ENCODE measurements at places on chromosomes 7 and 10.

DNA sequence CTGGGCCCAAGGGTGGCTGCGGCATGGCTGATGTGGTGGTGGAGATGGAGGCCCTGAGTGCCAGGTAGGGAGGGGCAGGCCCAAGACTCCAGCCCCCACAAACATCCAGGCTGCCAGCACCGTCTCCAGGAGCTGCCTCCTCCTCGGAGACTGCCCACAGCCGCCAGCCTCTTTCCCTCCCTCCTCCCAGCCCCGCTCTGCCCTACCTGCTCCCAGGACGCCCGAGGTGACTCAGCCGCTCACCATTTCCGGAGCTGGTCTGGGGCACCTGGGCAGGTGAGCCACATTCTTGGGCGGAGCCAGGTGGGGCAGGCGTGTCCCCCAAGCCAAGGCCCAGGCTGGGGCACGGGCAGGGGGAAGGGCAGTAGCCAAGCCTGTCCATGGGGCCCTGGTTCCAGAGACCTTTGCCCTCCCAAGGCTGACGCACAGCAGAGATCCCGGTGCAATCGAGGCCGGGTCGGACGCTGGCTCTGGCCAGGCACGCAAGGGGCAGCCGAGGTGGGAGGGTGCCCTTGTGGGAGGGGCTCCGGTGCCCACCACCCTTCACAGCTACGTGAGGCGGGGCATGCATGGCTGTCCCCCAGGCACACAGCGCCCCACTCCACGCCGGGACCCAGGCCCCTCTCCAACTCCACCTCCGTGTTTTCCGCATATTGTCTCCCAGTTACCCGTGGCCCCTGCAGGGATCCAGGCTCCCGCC is 8.8 kb downstream of the ADAP1 start:
- H3K4me3 ChIP-seq, result no peak overlapping the region
- H3K36me3 ChIP-seq, result no peaks in the 10 kb centered on the region
- H3K4me1 ChIP-seq, result no peaks in the 10 kb centered on the region
- DNase-seq, result no peak
- H3K27me3 ChIP-seq, result no peaks in the 10 kb centered on the region

- no peak for DNase-seq
- H3K27ac ChIP-seq, result no peak overlapping the region
- H3K27me3 ChIP-seq, result no peaks in the 10 kb centered on the region
- no peak overlapping the region for H3K4me3 ChIP-seq
- no peaks in the 10 kb centered on the region for H3K36me3 ChIP-seq
Measured at GRCh38 chr10:71648254-71648932, 71.2 kb downstream of the C10orf105 start.

DNA sequence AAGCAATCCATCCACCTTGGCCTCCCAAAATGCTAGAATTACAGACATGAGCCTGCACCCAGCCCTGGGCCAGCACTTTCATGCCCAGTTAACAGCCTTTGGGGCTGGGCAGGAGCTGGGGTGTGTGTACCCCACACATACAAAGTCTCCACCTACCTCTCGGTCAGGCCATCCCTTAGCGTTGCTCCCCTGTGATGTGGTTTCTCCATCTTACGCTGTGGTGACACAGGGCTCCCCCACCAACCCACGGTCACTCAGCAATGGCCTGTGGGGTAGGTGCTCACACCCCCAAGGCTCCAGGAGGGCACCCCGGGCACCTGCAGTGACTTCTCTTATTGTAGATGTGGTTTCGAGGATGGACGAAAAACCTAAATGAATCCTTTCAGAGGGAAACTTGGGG is 58.8 kb downstream of the ASB13 start:
- no peak overlapping the region for H3K4me3 ChIP-seq
- H3K27me3 ChIP-seq, result no peaks in the 10 kb centered on the region
- no peak for DNase-seq
- no peaks in the 10 kb centered on the region for H3K36me3 ChIP-seq
- no peaks in the 10 kb centered on the region for H3K4me1 ChIP-seq

DNA sequence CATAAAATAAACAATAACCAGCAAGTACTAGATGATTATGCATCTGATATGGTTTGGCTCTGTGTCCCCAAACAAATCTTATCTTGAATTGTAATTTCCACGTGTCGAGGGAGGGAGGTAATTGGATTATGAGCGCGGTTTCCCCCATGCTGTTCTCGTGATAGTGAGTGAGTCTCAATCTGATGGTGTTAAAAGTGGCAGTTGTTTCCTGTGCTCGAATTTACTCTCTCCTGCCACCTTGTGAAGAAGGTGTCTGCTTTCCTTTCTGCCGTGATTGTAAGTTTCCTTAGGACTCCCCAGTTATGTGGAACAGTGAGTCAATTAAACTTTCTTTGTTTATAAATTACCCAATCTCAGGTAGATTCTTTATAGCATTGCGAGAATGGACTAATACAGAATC is 15.1 kb downstream of the CNTNAP2 start:
- no peak for DNase-seq
- no peaks in the 10 kb centered on the region for H3K27me3 ChIP-seq
- no peak overlapping the region for H3K4me3 ChIP-seq
- no peaks in the 10 kb centered on the region for H3K4me1 ChIP-seq

DNA sequence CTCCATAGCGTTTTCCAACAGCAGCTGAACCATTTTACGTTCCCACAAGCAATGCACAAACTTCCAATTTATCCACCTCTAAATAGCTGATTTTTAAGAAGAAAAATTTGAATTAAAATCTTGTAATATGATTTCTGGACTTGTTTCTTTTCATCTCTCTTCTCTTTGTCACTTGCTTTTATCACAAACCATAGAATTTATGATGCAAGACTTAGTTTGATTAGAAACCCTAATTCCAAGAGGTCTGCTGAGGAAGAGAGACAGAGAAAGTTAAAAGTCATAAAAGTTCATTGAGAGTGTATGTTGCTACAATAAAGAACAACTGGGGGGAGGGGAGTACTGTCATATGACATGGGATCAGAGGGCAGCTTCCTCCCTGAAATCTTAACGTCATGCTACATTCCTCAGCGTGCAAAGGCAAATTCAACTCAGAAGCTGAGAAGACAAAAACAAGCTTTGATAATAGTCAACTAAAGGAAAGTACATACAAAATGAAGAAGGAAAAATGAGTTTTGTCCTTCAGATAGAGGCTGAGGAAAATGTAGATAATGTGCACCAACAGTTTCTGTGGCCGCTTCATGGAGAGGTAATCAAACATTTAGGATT is 18.4 kb upstream of the CUBN start:
- no peaks in the 10 kb centered on the region for H3K27me3 ChIP-seq
- H3K36me3 ChIP-seq, result peaks cover 3% of the 10 kb centered on the region
- no peak for DNase-seq
- no peaks in the 10 kb centered on the region for H3K4me1 ChIP-seq

DNA sequence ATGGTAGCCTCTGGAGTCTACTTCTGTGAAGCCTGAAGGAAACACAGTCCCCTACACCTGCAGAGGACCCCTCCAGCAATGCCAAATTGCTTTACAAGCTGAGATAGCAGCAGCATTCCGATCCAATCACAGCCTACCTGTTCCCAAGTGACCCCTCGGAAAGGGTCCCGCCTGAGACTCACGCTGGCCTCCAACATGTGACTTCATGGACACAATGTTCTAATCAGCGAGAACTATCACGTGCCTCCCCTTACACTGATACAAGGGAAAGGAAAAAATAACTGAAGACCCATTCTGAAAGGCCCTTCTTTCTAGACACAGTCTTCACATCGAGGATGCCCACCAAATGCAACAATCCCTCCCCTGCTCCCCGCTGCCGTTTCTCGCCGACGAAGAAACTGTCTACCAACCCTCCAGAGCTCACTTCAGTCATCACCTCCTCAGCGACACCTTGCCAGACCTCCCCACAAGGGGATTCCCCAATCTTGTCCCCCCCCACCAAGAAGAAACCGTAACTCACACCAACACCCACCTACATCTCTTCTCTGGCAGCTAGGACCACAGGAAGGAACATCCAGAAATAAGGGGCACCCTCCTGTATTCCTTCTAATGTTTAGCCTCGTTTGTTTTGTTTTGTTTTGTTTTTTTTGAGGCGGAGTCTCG is 1.8 kb downstream of the SNX8 start:
- H3K4me3 ChIP-seq, result peak overlapping the region; percentile 1
- peak; percentile 78 for DNase-seq
- peak overlapping the region; percentile 87 for H3K27ac ChIP-seq
- H3K36me3 ChIP-seq, result peaks cover 11% of the 10 kb centered on the region
- peaks cover 40% of the 10 kb centered on the region for H3K4me1 ChIP-seq

GRCh38 chr10:17381502-17382142 is 72.8 kb downstream of the ST8SIA6 start:
- H3K4me1 ChIP-seq, result no peaks in the 10 kb centered on the region
- H3K27me3 ChIP-seq, result no peaks in the 10 kb centered on the region
- no peak for DNase-seq

DNA sequence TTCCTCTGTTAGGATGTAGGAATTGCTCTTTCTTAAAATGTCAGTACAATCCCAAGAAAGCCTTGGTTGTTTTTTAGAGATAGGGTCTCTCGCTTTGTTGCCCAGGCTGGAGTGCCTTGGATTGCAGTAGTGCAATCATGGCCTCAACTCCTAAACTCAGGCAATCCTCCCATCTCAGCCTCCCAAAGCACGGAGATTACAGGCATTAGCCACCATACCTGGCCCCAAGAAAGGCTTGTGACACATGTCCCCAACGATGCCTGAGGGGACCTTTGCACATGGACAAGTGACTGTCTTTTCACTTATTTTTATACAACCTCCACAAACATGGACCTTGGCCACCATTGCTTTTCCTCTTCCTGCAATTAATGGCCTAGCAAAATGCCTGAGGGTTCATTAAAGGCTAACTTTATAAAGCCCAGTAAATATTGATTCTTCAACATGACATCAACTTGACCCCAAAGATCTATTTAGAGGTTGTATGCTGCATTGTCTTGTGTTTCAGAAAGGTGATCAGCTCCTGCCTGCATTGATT is 10.0 kb upstream of the SPOCK2 start:
- H3K4me1 ChIP-seq, result no peaks in the 10 kb centered on the region
- no peak overlapping the region for H3K27ac ChIP-seq
- no peak overlapping the region for H3K4me3 ChIP-seq

DNA sequence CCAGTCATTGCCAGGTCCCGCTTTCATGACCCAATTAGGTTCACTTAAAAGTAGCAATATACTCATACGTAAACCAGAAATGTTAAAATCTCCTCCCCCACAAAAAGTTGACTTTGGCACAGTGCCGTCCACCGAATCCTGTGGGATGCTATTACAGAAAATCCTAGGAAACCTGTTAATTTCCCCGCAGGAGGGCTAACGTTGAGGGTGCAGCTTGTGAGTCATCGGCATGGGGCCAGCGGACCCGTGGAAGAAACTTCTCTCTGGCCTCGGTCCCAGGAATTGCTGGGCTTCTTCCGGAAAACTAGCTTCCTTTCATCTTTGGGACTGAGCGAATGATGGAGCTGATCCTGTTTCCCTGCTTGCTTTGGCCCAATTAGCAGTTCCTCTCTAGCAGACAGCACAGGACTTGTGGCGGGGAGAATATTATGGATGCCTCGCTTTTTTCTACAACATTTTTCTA is 13.5 kb downstream of the CRYGN start:
- H3K36me3 ChIP-seq, result no peaks in the 10 kb centered on the region
- no peaks in the 10 kb centered on the region for H3K27me3 ChIP-seq
- peaks cover 13% of the 10 kb centered on the region for H3K4me1 ChIP-seq
- H3K4me3 ChIP-seq, result no peak overlapping the region
- H3K27ac ChIP-seq, result no peak overlapping the region

- no peak overlapping the region for H3K27ac ChIP-seq
- no peaks in the 10 kb centered on the region for H3K27me3 ChIP-seq
- peak overlapping the region; percentile 95 for H3K4me3 ChIP-seq
Measured at GRCh38 chr10:112182784-112183328, 709 bp downstream of the GPAM start.

GRCh38 chr7:120725376-120726039 is 132.4 kb downstream of the TSPAN12 start:
- no peak overlapping the region for H3K27ac ChIP-seq
- no peaks in the 10 kb centered on the region for H3K36me3 ChIP-seq
- no peak overlapping the region for H3K4me3 ChIP-seq
- no peak for DNase-seq

GRCh38 chr7:116200963-116201362 is 9.4 kb upstream of the TES start:
- no peaks in the 10 kb centered on the region for H3K4me1 ChIP-seq
- no peak for DNase-seq
- H3K4me3 ChIP-seq, result no peak overlapping the region
- H3K27ac ChIP-seq, result no peak overlapping the region

- H3K4me1 ChIP-seq, result peaks cover 50% of the 10 kb centered on the region
- peak; percentile 36 for DNase-seq
- no peak overlapping the region for H3K27ac ChIP-seq
- H3K36me3 ChIP-seq, result no peaks in the 10 kb centered on the region
- H3K27me3 ChIP-seq, result no peaks in the 10 kb centered on the region
- H3K4me3 ChIP-seq, result no peak overlapping the region
Measured at GRCh38 chr7:143385891-143386781, 5.0 kb downstream of the ZYX start.

DNA sequence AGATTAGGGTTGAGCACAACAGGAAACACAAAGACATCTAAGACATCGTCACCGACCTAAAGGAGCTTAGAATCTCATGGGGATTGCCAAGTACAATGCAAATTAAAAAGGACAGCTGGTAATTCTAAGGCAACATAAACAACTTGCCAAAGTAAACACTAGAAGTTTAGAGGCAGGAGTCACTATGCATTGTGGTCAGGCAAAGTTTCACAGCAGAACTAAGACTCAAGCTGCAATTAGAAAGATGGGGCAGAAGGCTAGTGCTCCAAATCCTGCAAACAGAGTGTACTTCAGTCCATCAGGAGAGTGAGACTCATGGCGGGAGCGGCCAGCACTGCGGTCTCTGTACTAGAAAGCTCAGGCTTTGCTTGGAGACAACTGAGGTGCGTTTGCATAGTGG is 52.7 kb downstream of the HIPK2 start:
- peak overlapping the region; percentile 89 for H3K27ac ChIP-seq
- no peaks in the 10 kb centered on the region for H3K36me3 ChIP-seq
- peak; percentile 56 for DNase-seq
- no peaks in the 10 kb centered on the region for H3K27me3 ChIP-seq

DNA sequence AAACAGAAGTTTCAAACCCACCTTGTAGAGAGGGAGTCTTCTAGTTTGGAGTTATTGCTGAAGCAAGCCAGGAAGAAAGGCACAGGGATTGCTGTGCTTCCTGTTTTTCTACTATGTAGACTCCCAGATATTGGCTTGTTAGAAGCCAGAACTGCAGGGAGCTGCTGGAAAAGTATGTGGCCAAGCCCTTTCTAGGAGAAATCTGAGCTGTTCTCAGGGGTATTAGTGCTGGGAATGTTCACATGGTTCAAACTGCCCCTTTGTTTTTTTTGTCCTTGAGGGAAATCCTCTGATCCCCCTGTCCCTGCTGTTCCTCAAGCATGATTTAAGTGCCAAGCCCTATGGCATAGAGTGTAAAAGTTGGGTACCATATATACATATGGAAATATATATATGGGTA is 184.0 kb downstream of the CCDC7 start:
- H3K27ac ChIP-seq, result no peak overlapping the region
- no peaks in the 10 kb centered on the region for H3K4me1 ChIP-seq
- H3K27me3 ChIP-seq, result no peaks in the 10 kb centered on the region

GRCh38 chr10:8508882-8509281 is 454.4 kb downstream of the GATA3 start:
- H3K4me3 ChIP-seq, result no peak overlapping the region
- no peaks in the 10 kb centered on the region for H3K36me3 ChIP-seq
- no peak overlapping the region for H3K27ac ChIP-seq
- DNase-seq, result no peak
- no peaks in the 10 kb centered on the region for H3K4me1 ChIP-seq

Data from B cell (primary cell).